PC-3 (cell line): ENCODE measurements at places on chromosomes 11 and 22. TPM values are rescaled to one million over a fixed set of nuclear protein-coding genes. Genes with fewer than 3 reads are reported as not detected.

Gene KCNK4
- 1.2 TPM in 1 of 2 replicates, not detected in the other for total RNA-seq

Gene DKK3
- 0.07 and 0.35 TPM in 2 replicates for total RNA-seq

DNA sequence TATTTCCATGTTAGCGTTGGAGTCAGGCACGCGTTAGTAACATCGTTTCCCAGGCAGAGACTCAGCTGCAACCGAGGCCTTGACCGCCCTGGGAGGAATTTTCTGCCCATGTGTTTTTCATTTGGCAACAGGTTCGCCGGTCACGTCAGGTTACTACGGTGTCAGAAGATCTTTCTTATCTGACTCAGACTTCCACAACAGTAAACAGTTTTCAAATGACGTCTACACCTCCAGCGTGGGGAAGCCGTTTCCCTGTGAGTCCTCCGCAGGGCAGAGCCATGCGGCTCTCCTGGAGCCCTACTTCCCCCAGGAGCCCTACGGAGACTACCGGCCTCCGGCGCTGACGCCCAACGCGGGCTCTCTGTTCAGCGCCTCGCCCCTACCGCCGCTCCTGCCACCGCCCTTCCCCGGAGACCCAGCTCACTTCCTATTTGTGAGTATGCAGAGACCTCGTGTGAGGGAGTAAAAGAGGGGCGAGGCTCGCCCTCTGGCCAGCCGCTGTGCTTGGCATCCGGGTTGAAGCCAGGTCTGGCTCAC, 14.3 kb upstream of the POU2AF3 start:
- DNase-seq: no peak

GRCh38 chr11:79198898-79199250, 242.0 kb downstream of the TENM4 start:
- DNase-seq: peak; percentile 48

DNA sequence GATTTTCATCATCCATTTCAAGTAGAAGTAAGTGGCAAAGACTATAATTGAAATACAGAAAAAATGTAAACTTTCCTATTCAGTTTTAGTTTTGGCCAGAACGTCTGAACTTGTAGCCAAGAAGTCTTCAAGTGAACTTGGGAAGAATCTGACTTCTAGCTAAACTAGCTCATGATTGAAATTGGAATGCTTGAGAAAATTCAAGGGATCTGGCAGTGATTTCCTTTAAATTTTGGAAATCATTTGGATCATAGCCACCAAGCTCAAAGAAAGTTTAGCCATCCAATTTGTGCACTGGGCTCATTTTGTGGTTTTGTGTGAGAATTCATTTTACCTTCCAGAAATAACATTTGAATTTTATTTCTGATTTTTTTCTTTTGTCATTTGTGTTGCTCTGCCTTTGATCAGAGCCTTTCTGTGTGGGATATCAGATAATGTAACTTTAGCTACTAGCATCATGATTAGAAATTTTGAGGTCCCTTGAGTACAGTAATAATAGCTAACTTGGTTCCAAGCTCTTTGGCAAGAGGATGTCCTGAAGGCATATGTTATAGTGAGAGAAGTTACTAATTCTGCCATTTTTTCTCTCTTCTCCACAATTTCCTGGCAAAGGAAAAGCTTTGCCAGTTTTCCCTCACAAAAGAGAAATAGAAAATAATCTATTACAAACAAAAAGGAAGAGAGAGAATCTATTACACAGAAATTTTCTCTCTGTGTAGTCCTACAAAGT, 2123.7 kb upstream of the RAG2 start:
- DNase-seq: no peak

DNA sequence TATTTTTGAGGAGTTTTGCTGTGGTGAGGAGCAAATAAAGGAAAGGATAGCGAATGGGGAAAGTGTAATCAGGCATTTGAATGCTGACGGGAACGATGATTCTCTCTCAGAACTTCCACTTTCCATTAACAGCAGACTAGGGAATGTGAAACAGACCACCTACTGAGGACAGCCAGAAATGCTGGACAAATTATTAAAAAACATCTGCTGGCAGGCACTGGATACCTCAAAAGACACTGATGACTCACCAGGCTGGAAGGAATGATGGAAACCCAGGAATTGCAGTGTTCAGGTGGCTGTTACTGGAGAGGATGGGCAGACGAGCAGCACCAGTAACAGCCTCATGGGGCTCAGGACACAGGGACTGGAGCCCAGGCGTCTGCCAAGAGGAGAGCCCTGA, 33.4 kb downstream of the PLA2G6 start:
- peak; percentile 37 for DNase-seq

GRCh38 chr11:61139387-61139786, 21.8 kb downstream of the VPS37C start:
- DNase-seq: no peak

DNA sequence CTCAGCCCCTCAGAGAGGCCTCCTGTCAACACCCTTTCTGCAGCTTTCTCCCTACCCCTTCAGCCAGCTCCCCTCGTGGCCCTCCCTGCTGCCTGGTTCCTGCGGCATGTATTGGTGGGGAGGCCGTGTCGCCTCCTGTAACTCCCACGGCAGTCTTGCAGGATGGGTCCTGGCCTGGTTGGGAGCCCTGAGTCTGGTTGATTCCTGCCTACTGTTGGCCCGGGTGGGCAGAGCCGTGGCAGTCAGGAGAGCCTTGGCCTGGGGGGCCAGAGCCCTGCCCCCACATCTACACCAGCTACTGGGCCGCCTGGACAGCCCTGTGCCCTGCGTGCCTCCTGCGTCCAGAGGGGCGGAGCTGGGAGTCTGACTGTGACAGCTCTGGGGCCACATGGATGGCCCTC, 30.3 kb upstream of the GRAMD4 start:
- DNase-seq: no peak

Gene KCNE3
- total RNA-seq: 0.58 and 0.73 TPM in 2 replicates

DNA sequence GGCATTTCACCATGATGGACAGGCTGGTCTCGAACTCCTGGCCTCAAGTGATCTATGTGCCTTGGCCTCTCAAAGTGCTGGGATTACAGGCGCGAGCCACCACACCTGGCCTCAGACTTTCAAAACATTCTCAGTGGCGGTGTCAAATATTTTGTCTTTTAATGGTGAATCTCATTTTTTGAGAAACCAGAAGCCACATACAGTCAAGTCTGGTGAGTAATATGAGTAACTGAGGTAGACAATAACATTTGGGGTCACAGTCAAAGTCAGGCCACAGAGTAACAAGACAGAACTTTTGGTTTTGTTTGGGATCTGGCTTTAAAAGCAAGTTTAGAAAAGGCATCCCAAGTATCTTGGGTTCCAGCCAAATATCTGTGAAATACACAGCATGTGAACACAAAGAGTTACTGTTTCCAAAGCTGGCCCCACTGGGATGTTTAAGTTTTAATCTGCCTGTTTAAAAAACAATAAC, 5.6 kb upstream of the TMA7B start:
- peak; percentile 24 for DNase-seq

GRCh38 chr11:67293090-67293489, 4.0 kb downstream of the ANKRD13D start:
- DNase-seq: peak; percentile 91

DNA sequence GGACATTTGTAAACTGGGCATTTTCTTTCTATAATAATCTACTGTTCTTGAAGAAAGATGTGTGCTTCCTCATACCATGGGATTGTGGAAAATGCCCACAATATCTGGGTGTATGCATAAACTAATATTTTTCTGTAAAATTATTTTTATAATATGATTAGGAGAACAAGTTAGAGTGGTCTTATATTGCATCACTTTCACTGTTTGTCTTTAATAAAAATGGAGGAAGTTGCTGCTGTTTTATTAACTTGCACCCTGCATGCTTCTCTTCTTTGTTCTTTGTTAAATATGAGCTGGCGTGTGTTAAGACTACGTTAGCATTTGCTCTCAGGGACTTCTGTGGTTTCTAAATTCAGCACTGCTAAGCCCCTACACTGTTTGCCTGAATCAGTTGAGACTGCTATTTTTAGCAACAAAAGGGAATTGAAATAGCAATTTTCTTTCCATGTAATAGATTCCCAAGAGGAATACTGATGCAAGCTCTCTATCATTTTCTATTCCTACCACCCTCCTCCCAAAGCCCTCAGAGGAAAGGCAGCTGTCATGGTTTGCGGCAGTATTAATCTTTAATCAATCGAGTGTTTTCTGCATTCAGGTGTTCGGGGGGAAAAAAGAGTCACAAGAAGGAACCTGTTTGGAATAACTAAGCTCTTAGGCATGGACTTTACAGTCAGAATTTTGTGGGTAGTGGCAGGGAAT, 56.1 kb downstream of the HSD17B12 start:
- peak; percentile 49 for DNase-seq
